ENCODE measurements at places on chromosomes 2 and 18.

DNA sequence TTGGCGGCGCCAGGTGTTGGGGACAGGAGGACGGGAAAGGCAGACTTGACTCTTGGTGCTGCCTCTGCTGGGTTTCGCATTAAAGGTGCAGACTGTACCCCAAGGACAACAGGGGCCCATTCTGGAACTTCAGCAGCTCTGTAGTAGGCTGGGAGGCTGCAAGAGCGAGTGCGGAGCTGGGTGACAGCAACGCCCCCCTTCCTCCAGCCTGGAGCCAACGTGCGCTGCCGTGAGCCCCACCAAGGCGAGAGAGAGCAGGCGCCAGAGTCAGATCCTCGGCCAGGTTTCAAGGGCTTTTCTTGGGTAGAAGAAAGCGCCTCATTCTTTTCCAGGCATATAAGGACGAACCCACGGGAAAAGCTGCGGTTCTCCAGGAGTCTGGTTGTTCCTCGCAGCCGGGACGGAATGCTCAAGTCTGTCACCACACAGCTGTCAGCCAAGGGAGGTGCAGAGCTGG is 1.9 kb downstream of the DOK6 start:
- no peak for DNase-seq

- DNase-seq = no peak
Observed at GRCh38 chr2:16155766-16156165, 215.4 kb downstream of the MYCN start.

DNA sequence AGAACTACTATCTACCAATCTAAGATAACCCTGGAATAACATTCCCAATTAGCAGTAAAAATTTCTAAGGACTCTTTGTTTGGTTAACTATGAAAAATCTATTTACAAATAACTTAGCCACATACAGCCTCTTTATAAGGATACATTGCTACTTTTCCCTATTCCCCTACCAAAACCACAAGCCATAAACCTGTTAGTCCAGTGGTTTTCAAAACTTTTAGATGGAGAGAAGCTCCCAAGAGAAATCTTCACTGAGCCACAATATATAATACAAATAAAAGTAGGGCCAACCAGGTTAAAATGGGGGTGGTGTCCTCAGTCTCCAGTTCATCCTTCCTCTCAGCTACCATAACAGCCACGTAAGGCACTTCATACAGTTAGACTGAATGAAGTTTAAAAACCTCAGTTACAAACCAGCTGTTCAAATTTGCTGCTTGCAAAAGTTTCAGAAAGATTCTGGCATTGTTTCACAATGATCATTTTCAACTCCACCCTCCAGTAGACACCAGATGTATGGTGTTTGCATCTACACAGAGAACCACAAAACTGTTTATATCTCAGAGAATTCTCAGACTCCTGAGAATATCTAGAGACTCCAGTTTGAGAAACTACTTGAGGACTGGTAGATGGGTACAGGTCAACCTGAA is 26.0 kb downstream of the SOS1 start:
- no peak for DNase-seq

GRCh38 chr2:183072177-183072576 is 6.4 kb upstream of the DUSP19 start:
- DNase-seq = no peak

- DNase-seq = no peak
Observed at GRCh38 chr18:29164993-29165599, 988.2 kb upstream of the CDH2 start.

GRCh38 chr18:57095884-57096283 is 51.0 kb upstream of the BOD1L2 start:
- DNase-seq = no peak

DNA sequence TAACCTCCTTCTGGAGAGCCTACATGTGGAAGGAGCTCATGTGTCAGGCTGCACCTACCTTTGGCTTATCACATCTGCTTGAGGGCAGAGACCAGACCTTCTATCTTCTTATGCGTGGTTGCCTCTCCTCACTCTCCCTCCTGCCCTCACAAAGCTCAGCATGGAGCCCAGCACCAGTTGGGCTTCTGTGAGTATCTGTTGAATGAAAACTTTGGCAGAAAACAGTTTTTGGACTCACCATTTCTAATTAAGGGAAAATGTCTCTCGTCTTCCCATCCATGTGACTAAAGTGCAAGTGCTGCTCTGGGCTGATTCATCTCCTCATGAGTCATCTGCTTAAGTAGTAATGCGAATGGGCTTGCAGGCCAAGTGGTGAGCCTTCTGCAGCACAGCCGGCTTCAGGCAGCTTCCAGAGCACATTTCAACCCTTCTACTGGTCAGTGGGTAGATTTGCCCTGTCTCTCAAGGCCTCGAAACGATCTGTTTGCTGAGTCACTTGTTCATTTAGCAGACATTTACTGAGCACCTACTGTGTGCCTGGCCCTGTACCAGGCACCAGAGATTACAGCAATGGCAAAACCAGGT is 102.6 kb downstream of the VSNL1 start:
- DNase-seq = no peak

- DNase-seq = no peak
Observed at GRCh38 chr2:200135082-200135481, 171.4 kb upstream of the SPATS2L start.

GRCh38 chr18:3855966-3856365 is 406.0 kb downstream of the TGIF1 start:
- DNase-seq = no peak

DNA sequence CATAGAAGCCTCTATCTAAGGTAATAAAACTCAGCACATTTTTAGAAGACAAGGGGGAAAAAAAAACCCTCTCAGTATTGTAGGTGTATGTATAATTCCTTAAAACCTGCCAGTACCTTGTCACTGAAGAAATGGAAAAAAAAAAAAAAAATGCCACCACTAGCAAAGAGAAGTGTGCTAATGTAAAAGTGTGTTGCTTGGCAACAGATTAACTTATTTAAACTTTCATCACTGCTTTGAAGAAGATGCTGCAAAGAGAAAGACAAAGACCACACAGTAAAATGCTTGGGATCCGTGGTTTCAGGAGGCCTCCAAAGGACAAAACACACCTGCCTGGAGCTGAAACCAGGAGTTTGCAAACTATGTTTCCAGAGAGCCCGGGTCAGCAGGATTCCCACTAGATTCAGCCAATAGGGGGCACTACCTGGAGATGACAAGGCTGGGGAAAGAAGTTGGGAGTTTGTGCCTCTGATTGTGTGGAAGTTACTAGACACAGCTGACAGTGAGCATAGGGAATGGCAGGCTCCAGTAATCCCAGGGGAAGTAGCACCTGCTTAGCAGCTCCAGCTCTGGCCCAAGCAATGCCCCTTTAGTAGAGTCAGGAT is 169.1 kb upstream of the TRIB2 start:
- no peak for DNase-seq

DNA sequence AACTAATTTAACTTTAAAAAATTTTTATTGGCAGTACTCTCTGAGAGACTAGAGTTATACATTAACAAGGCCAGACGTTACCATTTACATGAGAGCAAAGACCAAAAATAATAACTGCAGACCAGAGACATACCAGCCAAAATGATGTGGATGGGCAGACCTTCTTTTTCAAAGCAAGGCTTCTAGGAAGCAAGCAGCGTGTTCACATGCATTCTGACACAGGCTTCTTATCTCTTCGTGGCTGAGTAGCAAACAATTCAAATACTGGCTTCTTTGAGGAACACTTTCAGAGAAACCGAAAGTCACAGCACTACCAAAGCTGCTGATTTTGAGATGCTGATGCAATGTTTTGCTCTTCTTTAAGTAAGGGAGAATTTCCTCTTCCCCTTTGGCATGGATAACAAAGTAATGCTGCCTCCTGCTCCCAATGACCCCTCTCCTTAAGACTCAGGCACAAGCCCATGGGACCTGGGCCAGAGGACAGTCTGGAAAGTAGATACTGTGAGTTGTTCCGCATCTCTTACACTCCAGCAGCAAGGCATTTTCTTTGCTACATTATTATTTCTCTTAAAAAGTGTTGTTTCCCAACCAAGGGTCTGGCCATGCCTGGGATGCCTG is 181.9 kb downstream of the MREG start:
- DNase-seq = no peak

- DNase-seq = no peak
Observed at GRCh38 chr2:101330253-101330933, 21.9 kb upstream of the RNF149 start.

DNA sequence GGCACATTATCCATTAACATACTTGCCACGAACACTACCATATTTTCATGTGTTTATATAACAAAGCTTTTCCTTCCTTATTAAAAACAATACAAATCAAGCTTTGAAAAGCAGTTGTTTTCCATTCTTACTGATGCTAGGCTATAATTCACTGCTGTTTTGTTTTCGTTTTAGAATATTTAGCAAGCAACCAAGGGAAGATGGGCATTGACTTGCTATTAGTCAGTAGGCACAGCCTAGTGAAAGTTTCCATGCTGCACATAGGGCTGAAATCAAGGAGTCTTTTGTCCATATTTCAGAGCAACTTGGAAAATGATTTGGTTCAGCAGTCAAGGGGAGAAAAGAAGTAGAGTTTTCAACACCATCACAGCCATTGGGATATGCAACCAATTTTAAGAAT is 31.3 kb downstream of the BCL2 start:
- DNase-seq = no peak

- no peak for DNase-seq
Observed at GRCh38 chr2:77800410-77800809, 278.2 kb upstream of the LRRTM4 start.

DNA sequence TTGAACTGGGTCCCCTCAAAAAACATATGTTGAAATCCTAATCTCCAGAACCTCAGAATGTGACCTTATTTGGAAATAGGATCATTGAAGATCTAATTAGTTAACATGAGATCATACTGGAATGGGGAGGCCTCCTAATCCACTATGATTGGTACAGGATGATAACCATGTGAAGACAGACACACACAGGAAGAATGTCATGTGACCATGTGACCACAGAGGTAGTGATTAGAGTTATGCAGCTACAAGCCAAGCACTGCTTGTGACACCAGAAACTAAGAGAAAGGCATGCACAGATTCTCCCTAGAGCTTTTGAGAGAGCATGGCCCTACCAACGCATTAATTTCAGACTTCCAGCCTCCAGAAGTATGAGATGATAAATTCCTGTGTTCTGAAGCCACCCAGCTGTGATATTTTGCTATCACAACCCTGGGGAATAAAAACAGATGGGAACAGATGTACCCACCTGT is 47.0 kb upstream of the TGIF1 start:
- no peak for DNase-seq
